ENCODE measurements at places on chromosomes 4 and X.

DNA sequence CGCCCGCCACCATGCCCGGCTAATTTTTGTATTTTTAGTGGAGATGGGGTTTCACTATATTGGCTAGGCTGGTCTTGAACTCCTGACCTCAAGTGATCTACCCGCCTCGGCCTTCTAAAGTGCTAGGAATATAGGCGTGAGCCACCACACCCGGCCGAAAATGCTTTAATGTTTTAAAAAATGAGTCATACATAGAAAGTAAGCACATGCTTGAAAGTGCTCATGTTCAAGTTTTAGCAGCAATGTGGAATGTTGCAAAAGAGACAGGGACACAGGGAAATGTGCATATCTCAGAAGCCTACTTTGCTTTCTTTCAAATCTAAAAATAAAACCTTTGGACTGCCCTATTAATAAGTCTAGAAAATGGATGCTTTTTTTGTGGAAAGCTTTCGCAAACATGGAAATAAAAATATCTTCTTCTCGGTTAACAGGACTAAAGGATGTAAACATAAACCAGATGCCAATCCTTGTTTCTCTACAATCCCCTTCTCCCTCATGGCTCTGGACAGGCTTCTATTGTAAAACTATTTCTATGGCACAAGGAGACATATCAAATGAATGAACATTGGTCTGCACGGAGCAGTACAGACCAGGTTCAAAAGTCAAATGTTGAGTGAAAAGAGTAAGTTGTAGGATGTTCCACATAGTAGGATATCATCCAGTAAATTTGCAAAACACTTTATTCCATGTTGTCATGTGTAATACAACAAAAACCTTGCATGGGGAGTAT, 15.0 kb downstream of the MECP2 start:
- no peaks in the 10 kb centered on the region for H3K4me1 ChIP-seq
- H3K4me3 ChIP-seq, result no peak overlapping the region
- DNase-seq, result no peak
- no peak overlapping the region for H3K27ac ChIP-seq
- no peaks in the 10 kb centered on the region for H3K36me3 ChIP-seq

DNA sequence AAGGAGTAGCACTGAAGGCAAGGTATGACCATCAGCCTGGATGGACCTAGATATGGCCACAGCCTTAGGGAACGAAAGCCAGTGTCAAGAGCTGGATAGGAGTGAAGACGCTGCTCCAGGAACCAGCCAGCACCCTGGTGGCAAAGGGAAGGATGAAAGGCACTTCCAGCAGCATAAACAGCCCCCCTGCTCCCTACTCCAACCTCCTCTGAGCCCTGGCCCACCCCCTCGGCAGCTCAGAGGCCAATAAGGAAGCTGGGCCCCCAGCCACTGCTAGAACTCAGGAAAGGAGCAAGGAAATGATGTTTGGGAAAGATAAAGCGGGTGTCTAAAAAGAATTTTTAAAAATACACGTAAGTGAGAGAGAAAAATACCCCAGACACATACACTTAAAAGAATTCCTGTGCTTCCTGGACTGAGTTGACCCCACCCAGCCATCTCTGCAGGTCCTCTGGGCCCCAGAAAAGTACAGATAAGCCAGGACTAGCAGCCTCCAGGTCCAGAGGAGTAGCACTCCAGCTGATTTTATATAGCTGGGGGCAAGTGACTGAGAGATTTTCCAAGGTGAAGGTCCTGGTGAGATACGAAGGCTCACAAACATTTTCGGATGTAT, 170.4 kb downstream of the SHROOM4 start:
- H3K4me3 ChIP-seq, result no peak overlapping the region
- no peaks in the 10 kb centered on the region for H3K36me3 ChIP-seq
- no peak for DNase-seq
- H3K27ac ChIP-seq, result no peak overlapping the region
- no peaks in the 10 kb centered on the region for H3K4me1 ChIP-seq

GRCh38 chrX:130170752-130171445, 863 bp upstream of the RAB33A start:
- H3K27me3 ChIP-seq, result peaks cover 6% of the 10 kb centered on the region
- H3K36me3 ChIP-seq, result no peaks in the 10 kb centered on the region
- no peak overlapping the region for H3K27ac ChIP-seq
- no peaks in the 10 kb centered on the region for H3K4me1 ChIP-seq
- no peak for DNase-seq

GRCh38 chr4:107619066-107619465, 101.0 kb downstream of the PAPSS1 start:
- H3K27ac ChIP-seq, result no peak overlapping the region
- H3K27me3 ChIP-seq, result no peaks in the 10 kb centered on the region
- H3K4me3 ChIP-seq, result no peak overlapping the region
- no peaks in the 10 kb centered on the region for H3K36me3 ChIP-seq
- DNase-seq, result no peak

- H3K36me3 ChIP-seq, result no peaks in the 10 kb centered on the region
- H3K4me1 ChIP-seq, result no peaks in the 10 kb centered on the region
- no peak for DNase-seq
- no peaks in the 10 kb centered on the region for H3K27me3 ChIP-seq
Measured at GRCh38 chrX:21438792-21439191, 64.6 kb downstream of the CNKSR2 start.

DNA sequence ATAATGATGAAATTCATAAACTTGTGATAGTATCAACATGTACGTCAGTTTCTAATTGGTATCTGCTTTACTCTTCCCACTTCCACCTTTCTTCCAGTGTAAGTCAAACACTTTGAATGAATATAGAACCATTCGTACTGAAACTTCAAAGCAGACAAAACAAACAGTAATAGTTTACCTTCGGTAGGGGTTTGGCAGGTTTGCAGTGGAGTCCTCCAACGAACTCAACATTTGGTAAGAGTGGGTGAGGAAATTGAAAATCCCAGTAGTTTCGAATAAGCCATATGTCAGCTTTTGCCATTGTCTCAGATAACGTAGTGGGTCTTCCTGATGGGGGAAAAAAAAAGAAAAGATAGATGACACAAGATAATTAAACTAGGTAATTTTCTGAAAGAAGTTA, 2.2 kb downstream of the UGT2B4 start:
- DNase-seq, result no peak
- H3K4me3 ChIP-seq, result no peak overlapping the region
- no peaks in the 10 kb centered on the region for H3K4me1 ChIP-seq
- no peaks in the 10 kb centered on the region for H3K36me3 ChIP-seq
- H3K27me3 ChIP-seq, result no peaks in the 10 kb centered on the region
- H3K27ac ChIP-seq, result no peak overlapping the region

DNA sequence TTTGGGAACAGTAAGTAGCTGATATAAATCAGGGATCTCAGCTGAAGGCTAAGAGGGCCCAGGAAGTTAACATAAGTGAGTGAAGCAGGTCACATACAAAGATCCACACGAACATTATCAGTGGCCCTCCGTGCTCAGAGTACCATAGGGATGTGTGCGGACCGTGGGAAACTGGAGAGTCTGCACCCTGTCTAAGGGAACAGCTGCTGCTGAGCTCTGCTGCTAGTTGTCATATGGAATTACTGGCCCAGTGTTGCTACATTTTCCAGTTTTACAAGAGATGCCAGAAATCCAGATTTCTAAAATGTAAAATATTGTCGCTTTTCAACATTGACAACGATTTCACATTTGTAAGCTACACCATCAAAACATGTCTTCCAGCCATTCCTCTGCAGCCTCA, 90.5 kb downstream of the RTL5 start:
- no peaks in the 10 kb centered on the region for H3K36me3 ChIP-seq
- no peak overlapping the region for H3K27ac ChIP-seq
- no peak for DNase-seq
- H3K4me1 ChIP-seq, result no peaks in the 10 kb centered on the region

GRCh38 chr4:41839916-41840854, 91.7 kb upstream of the PHOX2B start:
- H3K27ac ChIP-seq, result no peak overlapping the region
- H3K27me3 ChIP-seq, result no peaks in the 10 kb centered on the region
- no peaks in the 10 kb centered on the region for H3K36me3 ChIP-seq
- no peaks in the 10 kb centered on the region for H3K4me1 ChIP-seq
- no peak overlapping the region for H3K4me3 ChIP-seq

DNA sequence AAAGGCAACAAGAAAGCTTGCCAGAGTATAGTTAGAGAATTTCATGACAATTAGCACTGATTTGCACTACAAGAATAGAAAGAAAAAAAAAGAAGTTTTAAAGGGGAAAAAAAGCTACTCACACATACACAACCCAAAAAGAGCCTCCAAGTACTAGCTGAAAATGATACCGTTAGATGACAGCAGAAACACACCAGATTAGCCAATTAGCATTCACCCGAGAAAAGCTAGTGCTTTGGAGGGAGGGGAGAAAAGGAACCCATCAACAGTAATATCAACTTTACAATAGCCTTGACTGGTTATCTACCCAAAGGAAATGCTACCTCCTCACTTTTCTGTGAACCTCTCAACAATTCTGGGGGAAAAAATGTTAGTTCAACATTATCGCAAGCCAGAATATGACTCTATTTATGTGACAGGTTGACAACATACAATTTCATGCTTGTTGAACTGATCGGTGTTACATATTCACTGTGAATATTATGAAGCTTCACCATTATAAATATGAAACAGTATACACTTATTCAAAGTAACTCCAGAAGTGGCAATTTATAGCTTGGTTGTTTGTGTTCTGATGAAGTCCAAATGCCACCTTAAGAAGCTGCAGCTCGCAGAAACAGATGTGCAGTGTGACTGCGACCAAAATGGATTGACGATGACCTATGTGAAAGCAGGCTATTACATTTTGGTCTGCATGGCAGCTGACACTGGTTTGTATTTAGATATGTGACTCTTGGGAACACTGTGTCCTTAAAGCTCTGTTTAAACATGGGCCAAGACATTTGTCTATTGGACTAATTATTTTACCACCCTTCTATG, 15.9 kb downstream of the PPARGC1A start:
- no peaks in the 10 kb centered on the region for H3K4me1 ChIP-seq
- H3K27me3 ChIP-seq, result no peaks in the 10 kb centered on the region
- no peak for DNase-seq

DNA sequence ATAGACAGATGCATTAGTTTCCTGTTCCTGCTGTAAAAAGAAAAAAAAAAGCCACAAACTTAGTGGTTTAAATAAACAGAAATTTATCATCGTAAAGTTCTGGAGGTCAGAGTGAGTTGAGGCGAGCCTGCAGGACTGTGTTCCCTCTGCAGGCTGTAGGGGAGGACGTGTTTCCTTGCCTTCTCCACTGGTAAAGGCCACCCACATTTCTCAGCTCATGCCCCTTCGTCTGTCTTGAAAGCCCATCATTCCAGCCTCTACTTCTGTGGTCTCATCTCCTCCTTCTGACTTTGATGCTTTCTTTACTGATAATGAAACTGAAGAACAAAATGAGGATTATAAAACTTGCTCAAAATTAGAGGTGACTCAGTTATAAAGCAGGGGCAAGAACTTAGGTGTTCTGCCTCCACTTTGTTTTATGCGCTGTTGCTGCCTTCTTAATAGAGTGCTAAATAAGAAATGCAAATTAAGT, 143.0 kb downstream of the STIM2 start:
- no peak overlapping the region for H3K4me3 ChIP-seq
- H3K27ac ChIP-seq, result no peak overlapping the region
- no peaks in the 10 kb centered on the region for H3K27me3 ChIP-seq
- H3K36me3 ChIP-seq, result no peaks in the 10 kb centered on the region

DNA sequence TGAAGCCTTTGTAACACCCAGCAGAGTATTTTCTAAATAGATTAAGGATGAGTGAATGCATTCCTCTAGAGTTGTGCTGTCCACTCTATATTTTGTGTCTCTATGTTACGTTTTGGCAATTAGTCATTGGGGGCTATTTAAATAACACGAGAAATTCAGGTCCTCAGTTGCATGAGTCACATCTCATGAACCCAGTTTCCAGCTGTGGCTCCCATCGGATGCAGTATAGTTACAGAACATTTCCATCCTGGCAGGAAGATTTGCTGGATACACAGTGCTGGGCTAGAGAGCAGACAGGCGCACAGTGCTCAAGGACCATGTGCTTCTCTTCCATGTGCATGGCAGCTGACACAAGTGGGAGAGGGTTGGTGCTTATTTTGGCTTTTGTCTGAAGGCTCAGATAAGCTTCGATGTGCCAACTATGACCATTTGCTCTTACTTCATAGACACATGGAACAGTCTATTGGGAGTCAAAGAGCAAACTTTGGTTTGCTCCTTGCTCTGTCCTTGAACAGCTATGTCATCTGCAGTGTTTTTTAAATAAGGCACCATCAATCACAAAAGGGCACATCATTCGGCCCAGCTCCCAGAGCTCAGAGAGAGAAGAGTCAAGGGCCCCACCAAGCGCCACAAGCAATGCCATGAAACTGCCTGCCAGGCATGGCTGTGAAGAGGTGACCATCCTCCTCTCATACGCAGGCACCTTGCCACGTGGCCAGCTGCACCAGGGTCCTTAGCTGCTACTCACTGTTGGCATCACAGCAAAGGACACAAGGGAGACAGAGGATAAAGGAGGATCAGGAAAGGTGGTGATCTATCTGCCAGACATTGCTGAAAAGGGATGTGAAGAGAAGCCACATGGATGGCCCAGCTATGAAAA, 8.1 kb upstream of the STS start:
- no peak for DNase-seq
- no peaks in the 10 kb centered on the region for H3K27me3 ChIP-seq
- H3K36me3 ChIP-seq, result no peaks in the 10 kb centered on the region
- H3K4me1 ChIP-seq, result no peaks in the 10 kb centered on the region
- no peak overlapping the region for H3K27ac ChIP-seq
- no peak overlapping the region for H3K4me3 ChIP-seq

- H3K27ac ChIP-seq, result no peak overlapping the region
- peaks cover 7% of the 10 kb centered on the region for H3K4me1 ChIP-seq
- H3K36me3 ChIP-seq, result no peaks in the 10 kb centered on the region
- no peaks in the 10 kb centered on the region for H3K27me3 ChIP-seq
- no peak overlapping the region for H3K4me3 ChIP-seq
- no peak for DNase-seq
Measured at GRCh38 chr4:128649575-128650205, 159.8 kb upstream of the JADE1 start.

DNA sequence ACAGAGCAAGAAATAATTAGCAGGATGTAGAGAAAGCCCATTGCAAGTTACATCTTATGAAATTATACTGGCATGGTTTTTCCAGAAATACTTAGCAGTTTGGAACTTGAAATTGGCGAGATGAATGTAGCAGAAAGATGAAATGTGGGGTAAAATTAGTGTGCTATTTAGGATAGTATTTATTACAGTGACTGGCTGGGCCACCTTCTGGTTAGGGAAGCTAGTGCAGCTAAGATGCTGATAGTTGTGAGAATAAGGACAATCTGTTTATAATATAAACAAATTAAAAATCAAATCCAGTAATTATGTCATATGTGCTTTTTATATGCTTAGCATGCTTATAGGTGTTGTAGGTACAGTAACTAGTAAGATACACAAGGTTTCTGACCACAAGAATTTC, 74.8 kb downstream of the IL15 start:
- no peaks in the 10 kb centered on the region for H3K27me3 ChIP-seq
- no peaks in the 10 kb centered on the region for H3K4me1 ChIP-seq

- peak; percentile 73 for DNase-seq
- peak overlapping the region; percentile 30 for H3K4me3 ChIP-seq
Measured at GRCh38 chr4:1099684-1100335, 13.6 kb downstream of the RNF212 start.

GRCh38 chrX:39946822-39947221, 150.9 kb downstream of the BCOR start:
- H3K4me3 ChIP-seq, result no peak overlapping the region
- no peak for DNase-seq
- no peaks in the 10 kb centered on the region for H3K4me1 ChIP-seq
- H3K27me3 ChIP-seq, result no peaks in the 10 kb centered on the region

Data from pancreas (tissue), 10 donors.